NCI-H2081 (cell line): ENCODE measurements at places on chromosomes 6 and 20.

GRCh38 chr6:26657256-26657655 lies 2.3 kb downstream of the ZNF322 start:
- DNase-seq = no peak

DNA sequence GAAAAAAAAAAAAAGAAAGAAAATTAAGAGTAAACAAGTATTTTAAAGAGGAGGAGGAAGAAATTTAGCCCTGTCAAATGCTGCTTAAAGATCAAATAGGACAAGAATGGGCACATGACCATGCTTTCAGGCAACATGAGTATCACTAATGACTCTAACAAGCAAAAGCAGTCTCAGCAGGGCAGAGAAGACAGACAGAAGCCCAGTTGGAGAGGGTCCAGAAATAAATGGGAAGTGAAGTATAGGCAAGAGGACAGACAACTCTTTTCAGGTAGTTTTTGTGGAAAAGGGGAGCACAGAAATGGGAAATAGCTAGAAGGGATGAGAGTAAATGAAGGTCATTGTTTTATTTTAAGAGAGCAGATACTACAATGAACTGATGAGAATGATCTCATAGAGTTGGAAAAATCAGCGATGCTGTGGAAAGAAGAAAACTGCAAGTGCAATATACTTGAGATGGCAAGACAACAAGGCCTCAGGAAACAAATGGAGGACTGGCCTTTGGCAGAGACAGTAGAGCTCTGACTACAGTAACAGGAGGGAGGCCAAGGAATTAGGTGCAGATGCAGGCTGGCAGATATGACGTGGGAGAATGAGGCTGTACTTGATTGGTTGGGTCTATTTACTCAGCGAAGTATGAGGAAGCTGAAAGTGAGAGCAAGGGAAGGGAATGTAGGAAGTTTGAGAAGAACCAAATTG lies 40.3 kb downstream of the KIF6 start:
- no peak for DNase-seq

GRCh38 chr6:112622036-112622435 lies 274.9 kb downstream of the RFPL4B start:
- no peak for DNase-seq

GRCh38 chr6:79384845-79385244 lies 150.4 kb upstream of the HMGN3 start:
- DNase-seq = peak; percentile 84

DNA sequence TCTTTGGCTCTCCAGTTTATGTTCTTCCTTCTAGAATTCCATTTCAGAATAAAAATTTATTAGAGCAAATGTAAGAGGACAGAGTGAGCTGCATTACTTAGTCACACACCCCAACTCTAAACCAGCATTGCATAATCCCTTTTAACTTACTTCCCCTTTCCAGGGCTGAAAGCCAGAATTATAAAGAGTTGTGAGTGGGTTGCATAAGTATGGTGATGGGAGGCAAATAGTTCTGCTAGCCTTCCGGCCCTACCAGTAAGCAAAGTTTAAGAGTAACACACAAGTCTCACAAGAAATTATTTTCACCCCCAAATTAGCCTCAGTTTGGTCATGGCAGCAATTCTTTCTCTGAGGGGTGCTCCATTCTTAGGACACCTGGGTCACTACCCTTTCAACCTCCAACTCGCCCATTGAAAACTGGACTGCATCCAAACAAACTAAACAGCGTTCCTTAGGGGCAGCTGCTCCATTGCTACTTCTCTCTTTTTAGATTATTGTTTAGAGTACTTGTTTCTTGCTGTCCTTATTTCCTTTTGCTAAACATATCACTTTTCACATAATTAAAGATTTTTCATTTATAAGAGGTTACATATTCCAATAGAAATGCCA lies 1.6 kb downstream of the KIAA0408 start:
- DNase-seq = no peak

DNA sequence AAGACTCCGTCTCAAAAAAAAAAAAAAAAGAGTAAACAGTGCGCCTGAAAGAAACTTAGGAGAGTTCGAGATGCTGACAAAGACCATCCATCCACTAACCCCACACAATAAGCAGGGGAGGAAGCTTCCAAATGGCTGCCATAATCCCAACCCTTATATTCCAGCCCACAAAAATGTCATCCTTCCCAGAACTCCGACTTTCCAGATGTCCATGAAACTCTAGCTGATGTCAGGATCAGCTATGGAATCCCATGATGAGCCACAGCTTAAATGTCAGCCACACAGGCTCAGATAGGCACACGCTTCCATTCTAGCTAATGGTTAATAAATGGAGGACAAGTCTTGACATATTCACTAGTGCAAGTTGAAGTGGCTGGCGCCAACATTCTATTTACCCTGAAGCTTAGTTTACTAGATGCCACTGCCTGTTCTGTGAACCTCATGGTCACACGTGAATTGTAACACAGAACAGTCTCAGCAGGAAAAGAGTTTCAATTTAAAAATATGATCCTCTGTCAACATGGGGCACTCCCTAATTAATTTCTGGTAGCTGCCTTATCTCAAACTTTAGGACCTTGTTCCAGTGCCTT lies 75.5 kb downstream of the FOXF2 start:
- no peak for DNase-seq

DNA sequence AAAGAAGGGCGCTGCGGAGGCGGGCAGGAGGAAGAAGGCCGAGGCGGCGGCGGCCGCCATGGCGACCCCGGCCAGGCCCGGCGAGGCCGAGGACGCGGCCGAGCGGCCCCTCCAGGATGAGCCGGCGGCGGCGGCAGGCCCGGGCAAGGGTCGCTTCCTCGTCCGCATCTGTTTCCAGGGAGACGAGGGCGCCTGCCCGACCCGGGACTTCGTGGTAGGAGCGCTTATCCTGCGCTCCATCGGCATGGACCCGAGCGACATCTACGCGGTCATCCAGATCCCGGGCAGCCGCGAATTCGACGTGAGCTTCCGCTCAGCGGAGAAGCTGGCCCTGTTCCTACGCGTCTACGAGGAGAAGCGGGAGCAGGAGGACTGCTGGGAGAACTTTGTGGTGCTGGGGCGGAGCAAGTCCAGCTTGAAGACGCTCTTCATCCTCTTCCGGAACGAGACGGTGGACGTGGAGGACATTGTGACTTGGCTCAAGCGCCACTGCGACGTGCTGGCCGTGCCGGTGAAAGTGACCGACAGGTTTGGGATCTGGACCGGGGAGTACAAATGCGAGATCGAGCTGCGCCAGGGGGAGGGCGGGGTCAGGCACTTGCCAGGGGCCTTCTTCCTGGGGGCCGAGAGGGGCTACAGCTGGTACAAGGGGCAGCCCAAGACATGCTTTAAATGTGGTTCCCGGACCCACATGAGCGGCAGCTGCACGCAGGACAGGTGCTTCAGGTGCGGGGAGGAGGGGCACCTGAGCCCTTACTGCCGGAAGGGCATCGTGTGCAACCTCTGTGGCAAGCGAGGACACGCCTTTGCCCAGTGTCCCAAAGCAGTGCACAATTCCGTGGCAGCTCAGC lies 780 bp downstream of the ZCCHC3 start:
- DNase-seq = peak; percentile 62

DNA sequence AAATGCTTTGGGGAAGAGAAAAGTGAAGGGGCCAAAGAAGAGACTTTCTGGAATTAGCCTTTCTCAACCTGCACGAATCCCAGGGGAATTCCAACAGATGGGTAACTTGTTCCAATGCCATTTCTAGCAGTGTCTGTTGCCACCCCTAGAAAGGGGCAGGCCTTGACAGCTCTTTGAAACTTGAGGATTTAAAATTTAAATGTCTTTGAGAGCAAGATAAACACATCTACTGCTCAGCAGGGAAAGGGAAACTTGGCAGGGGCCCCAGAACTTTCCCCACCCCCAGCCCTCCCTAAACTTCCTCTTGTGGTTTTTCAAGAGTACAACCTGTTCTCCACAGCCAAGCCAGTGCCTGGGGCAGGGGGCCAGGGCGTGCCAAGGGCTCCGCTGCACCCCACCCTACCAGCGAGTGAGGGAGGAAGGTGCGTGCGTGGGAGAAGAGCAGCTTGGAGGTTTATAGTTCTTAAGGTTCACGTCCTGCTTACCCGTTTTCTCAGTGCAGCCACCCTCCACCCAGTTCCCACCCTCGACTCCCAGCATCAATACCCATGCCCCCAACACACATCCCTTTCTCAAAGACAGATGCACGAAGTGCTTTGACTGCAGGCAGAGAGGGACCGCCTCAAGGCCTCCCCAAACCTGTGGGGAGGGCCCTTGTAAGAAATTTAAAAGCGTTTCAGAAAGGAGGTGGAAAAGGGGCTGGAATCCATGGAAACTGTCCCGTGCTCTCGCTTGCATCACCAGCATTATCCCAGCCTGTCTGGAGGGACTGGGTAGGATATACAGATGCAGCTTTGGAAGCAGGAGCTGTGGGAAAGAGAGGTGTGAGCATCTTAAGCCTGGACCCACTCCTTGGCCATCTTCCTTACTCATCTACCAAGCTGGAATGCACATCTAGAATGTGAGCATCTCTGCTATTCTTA lies 4.5 kb upstream of the TAF8 start:
- DNase-seq = peak; percentile 72

- no peak for DNase-seq
Measured at GRCh38 chr20:60131375-60131774, 173.2 kb downstream of the CDH26 start.

GRCh38 chr6:112780498-112781096 lies 433.5 kb downstream of the RFPL4B start:
- DNase-seq = peak; percentile 65

- DNase-seq = peak; percentile 23
Measured at GRCh38 chr20:10415013-10415650, 18.9 kb downstream of the MKKS start.

GRCh38 chr20:62646851-62647520 lies 4.7 kb downstream of the SLCO4A1 start:
- no peak for DNase-seq

DNA sequence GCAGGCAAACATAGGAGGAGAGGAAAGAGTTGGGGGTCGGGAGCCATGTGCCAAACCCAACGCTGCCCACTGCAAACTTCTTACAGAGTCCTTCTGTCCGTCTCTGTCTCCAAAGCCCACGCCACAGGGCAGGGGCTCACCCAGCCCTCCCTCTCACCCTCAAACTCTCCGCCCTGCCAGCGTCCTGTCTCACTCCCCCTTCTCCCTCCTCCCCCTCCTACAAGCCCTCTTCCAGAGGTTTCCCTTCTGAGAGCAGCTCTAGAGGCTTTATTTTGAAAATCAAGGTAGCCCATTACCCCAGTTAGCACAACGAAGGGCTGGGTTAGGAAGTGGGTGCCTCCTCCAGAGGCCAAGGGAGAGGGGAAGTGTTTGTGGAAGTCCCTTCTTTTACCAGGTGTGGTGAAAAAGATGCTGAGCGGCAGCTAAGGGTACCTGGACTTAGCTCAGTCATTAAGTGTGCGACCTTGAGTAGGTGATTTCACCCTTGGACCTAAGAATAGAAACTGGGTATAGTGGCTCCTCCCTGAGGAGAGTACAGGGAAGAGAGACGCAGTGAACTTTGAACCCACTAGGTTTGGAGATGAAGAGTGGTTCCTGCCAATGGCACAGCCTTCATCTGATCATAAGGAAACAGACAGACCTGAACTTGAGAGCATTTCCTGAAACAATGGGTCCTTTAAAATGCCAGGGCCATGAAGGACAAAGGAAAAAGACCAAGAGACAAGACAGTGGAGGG lies 123.8 kb downstream of the BANF2 start:
- no peak for DNase-seq

GRCh38 chr6:106360410-106360988 lies at the start of gene CRYBG1:
CRYBG1 (plus strand) TSS chr6:106360717; CDS start chr6:106360909, 192 bp downstream.
- DNase-seq = peak; percentile 77

DNA sequence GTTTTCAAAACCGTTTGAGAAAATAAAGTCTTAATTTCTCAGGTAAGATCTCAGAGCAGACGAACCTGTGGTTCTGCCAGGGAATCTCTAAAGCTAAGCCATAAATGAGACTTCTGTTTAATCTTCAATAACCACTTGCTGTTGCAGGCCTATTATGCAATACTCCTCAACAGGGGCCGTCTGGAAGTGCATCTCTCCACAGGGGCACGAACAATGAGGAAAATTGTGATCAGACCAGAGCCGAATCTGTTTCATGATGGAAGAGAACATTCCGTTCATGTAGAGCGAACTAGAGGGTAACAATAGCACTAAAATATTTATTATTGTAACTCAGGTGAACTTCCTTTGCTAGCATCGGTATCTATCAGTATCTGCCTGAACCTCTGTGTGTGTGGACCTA lies 223.7 kb downstream of the ARHGAP18 start:
- DNase-seq = no peak

- peak; percentile 21 for DNase-seq
Measured at GRCh38 chr6:137013738-137014602, 30.8 kb downstream of the IL20RA start.

- no peak for DNase-seq
Measured at GRCh38 chr6:136365776-136366354, 76.2 kb upstream of the BCLAF1 start.
